Liver (tissue), 10 donors: ENCODE measurements at places on chromosomes 16 and 17.

DNA sequence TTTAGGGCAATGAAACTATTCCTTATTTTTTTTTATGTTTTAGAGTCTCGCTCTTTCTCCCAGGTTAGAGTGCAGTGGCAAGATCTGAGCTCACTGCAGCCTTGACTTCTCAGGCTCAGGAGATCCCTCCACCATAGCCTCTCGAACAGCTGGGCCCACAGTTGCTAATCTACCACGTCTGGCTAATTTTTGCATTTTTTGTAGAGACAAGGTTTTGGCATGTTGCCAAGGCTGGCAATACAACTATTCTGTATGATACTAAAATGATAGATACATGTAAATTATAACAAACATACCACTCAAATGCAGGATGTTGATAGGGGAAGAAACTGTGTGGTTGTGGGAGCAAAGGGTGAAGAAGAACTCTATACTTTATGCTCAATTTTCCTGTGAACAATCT is 401.3 kb downstream of the ZFHX3 start:
- H3K36me3 ChIP-seq, result no peaks in the 10 kb centered on the region
- DNase-seq, result no peak

- H3K4me1 ChIP-seq, result no peaks in the 10 kb centered on the region
- no peak overlapping the region for H3K4me3 ChIP-seq
- peaks cover 15% of the 10 kb centered on the region for H3K36me3 ChIP-seq
- H3K27ac ChIP-seq, result no peak overlapping the region
- no peaks in the 10 kb centered on the region for H3K27me3 ChIP-seq
These were observed 82.8 kb upstream of the ZNF750 start for GRCh38 chr17:82922646-82923045.

DNA sequence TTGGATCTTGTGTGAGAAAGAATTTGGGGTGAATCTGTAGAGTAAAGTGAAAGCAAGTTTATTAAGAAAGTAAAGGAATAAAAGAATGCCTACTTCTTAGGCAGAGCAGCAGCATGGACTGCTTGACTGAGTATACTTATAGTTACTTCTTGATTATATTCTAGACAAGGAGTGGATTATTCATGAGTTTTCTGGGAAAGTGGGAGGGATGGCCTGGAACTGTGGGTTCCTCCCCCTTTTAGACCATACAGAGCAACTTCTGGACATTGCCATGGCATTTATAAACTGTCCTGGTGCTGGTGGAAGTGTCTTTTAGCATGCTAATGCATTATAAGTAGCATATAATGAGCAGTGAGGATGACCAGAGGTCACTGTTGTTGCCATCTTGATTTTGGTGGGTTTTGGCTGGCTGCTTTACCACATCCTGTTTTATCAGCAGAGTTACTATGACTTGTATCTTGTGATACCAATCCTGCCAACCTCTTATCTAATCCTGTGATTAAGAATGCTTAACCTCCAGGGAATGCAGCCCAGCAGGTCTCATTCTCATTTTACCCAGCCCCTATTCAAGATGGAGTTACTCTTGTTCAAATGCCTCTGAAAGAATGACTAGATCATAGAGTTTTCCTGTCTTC is 58.7 kb downstream of the HSD17B2 start:
- no peaks in the 10 kb centered on the region for H3K4me1 ChIP-seq
- no peak overlapping the region for H3K4me3 ChIP-seq
- H3K36me3 ChIP-seq, result peaks cover 54% of the 10 kb centered on the region
- DNase-seq, result no peak
- no peak overlapping the region for H3K27ac ChIP-seq
- no peaks in the 10 kb centered on the region for H3K27me3 ChIP-seq

- H3K36me3 ChIP-seq, result no peaks in the 10 kb centered on the region
- no peak overlapping the region for H3K4me3 ChIP-seq
- H3K4me1 ChIP-seq, result no peaks in the 10 kb centered on the region
- H3K27ac ChIP-seq, result no peak overlapping the region
- H3K27me3 ChIP-seq, result no peaks in the 10 kb centered on the region
These were observed 162.1 kb upstream of the MPHOSPH6 start for GRCh38 chr16:82331974-82332750.

DNA sequence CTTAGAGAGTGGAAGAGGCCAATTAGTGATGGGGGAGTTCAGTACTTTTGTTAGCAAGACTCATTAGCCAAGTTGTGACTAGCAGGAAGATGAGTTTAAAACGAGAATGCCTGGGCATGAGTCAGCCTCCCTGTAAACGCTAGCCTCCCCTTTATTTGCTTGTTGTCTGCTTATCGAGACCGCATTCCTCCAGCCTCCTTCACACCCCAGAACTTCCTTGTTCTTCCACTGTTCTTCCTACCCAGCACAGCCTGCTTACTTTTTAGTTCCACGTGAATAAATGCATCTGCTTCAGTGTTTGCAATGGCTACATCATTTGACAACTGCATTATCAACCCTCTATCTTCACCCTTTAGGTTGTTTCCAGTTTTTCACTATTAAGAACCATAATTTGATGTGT is 20.2 kb upstream of the OR3A1 start:
- H3K36me3 ChIP-seq, result no peaks in the 10 kb centered on the region
- no peaks in the 10 kb centered on the region for H3K4me1 ChIP-seq
- no peak overlapping the region for H3K4me3 ChIP-seq
- no peak overlapping the region for H3K27ac ChIP-seq
- no peaks in the 10 kb centered on the region for H3K27me3 ChIP-seq

DNA sequence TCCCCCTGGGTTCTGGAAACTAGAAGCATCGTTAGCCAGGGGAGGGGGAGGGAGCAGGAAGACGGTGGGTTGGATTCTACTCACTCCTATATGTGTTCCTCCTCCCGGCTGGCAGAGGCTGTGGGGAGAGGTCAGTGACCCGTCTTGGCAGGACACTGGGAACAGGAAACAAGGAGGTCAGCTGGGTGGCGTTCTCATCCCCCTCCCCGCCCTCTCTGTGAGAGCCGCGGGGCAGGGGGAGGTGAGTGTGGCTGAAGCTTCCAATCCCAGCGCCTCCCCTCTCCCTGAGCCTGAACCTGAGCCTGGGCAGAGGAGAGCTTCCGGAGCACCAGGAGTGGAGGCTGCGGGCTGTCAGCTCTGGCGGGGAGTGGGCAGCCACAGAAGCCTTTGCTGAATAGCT is 12.5 kb downstream of the GPRC5C start:
- peak overlapping the region; percentile 99 for H3K27ac ChIP-seq
- no peaks in the 10 kb centered on the region for H3K36me3 ChIP-seq
- DNase-seq, result peak; percentile 69
- H3K4me3 ChIP-seq, result peak overlapping the region; percentile 7
- H3K4me1 ChIP-seq, result peaks cover 30% of the 10 kb centered on the region

GRCh38 chr17:51128076-51128475 is 7.4 kb upstream of the SPAG9 start:
- peak; percentile 61 for DNase-seq
- no peaks in the 10 kb centered on the region for H3K36me3 ChIP-seq
- no peak overlapping the region for H3K27ac ChIP-seq
- H3K4me1 ChIP-seq, result peaks cover 17% of the 10 kb centered on the region
- H3K27me3 ChIP-seq, result no peaks in the 10 kb centered on the region
- H3K4me3 ChIP-seq, result no peak overlapping the region

DNA sequence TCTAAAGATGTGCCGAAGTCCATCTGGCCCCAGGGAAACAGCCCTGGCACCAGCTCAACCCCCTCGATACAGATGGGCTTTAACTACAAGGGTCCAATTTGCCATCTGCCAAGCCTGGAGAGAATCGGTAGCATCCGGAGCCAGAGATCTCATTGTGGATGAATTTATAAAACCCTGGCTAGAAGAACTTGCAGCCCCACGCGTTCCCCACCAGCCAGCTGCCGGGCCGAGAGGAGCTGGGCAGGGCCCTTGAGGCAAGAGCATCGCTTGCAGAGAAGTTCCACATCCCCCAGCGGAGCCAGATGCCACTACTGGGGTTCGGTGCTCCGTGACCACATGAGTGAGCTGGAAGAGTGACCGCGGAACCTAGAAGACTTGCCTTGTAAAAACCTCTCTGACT is 65.3 kb upstream of the NOL11 start:
- no peaks in the 10 kb centered on the region for H3K27me3 ChIP-seq
- H3K27ac ChIP-seq, result no peak overlapping the region
- no peaks in the 10 kb centered on the region for H3K36me3 ChIP-seq
- H3K4me1 ChIP-seq, result no peaks in the 10 kb centered on the region
- DNase-seq, result no peak

DNA sequence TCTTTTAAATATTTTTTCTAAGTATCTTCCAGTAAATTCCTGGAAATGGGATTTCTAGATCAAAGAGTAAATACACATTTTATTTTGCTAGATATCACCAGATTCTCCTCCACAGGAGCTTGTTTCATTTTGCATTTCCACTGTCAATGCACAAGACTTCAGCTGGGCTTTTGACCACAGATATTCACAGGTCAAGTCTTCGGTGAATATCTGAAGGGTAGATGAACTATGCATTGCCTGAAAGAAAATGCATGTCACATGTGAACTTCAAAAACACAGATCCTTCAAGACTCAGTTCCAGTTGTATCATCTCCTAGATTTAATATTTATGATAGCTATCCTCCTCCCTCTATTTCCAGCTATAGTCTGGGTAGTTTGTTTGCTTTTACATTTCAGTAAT is 963.6 kb upstream of the GOT2 start:
- no peaks in the 10 kb centered on the region for H3K36me3 ChIP-seq
- no peak overlapping the region for H3K4me3 ChIP-seq
- no peak overlapping the region for H3K27ac ChIP-seq
- no peaks in the 10 kb centered on the region for H3K4me1 ChIP-seq
- H3K27me3 ChIP-seq, result no peaks in the 10 kb centered on the region
- DNase-seq, result no peak

- H3K36me3 ChIP-seq, result no peaks in the 10 kb centered on the region
- no peaks in the 10 kb centered on the region for H3K27me3 ChIP-seq
- no peak overlapping the region for H3K27ac ChIP-seq
- peaks cover 15% of the 10 kb centered on the region for H3K4me1 ChIP-seq
These were observed 5.9 kb upstream of the PIRT start for GRCh38 chr17:10843811-10844210.

- H3K27ac ChIP-seq, result no peak overlapping the region
- DNase-seq, result no peak
These were observed 10.0 kb downstream of the TMEM235 start for GRCh38 chr17:78241277-78242023.

- DNase-seq, result no peak
- no peaks in the 10 kb centered on the region for H3K36me3 ChIP-seq
- peak overlapping the region; percentile 58 for H3K27ac ChIP-seq
- H3K27me3 ChIP-seq, result no peaks in the 10 kb centered on the region
- peaks cover 14% of the 10 kb centered on the region for H3K4me1 ChIP-seq
- H3K4me3 ChIP-seq, result no peak overlapping the region
These were observed 37.5 kb upstream of the ACSM2B start for GRCh38 chr16:20613481-20614185.

- no peak for DNase-seq
- H3K36me3 ChIP-seq, result no peaks in the 10 kb centered on the region
- no peak overlapping the region for H3K27ac ChIP-seq
- H3K4me3 ChIP-seq, result no peak overlapping the region
- H3K27me3 ChIP-seq, result no peaks in the 10 kb centered on the region
- H3K4me1 ChIP-seq, result no peaks in the 10 kb centered on the region
These were observed 8.8 kb upstream of the CEP20 start for GRCh38 chr16:15897121-15897780.

DNA sequence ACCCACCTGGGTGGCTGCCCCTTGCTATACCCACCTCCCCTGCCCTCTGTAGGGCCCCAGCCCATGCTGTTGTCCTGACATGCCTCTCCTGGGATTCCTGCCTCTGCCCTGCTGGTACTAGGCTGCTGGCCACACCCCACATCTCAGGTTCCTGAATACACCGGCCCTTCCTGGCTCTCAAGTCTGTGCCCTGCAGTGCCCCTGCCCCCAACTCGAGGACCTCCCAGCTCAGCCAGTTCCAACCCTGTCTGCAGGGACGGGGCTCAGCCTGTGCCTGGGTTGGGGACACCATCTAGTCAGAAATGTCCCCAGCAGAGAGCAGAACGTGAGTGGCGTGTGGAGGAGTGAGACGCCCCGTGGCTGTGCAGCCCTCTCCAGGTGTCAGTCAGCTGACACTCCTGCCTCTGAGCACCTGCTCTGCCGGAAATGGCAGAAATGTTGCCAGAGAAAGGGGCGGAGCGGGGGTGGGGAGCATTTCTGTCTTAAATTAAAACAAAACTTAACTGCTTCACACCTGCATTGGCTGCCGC is 28.7 kb downstream of the ACSF3 start:
- H3K4me3 ChIP-seq, result no peak overlapping the region
- H3K27me3 ChIP-seq, result no peaks in the 10 kb centered on the region
- peaks cover 8% of the 10 kb centered on the region for H3K4me1 ChIP-seq
- DNase-seq, result no peak
- H3K27ac ChIP-seq, result no peak overlapping the region
- peaks cover 25% of the 10 kb centered on the region for H3K36me3 ChIP-seq

DNA sequence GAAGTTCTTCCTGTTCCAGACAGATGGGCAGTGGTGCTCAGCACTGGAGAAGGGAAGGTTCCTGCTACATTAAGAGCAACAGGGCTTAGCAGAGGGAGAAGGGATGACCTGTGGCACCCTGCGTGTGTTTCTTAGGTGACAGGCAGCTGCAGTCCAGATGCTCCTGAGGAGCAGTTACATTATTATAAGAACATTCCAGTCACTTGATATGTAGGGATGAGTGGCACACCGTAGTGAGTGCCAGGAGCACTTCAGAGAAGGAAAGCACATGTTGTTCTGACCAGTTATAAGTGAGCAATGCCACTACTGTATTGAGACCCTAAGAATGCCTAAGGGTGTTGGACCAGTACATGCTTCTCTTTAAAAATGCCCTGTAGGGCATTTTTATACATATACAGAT is 39.9 kb upstream of the MRC2 start:
- no peaks in the 10 kb centered on the region for H3K36me3 ChIP-seq
- no peak overlapping the region for H3K4me3 ChIP-seq
- no peak for DNase-seq
- no peaks in the 10 kb centered on the region for H3K4me1 ChIP-seq
- no peak overlapping the region for H3K27ac ChIP-seq

- no peak for DNase-seq
- peaks cover 1% of the 10 kb centered on the region for H3K36me3 ChIP-seq
- no peaks in the 10 kb centered on the region for H3K27me3 ChIP-seq
- H3K27ac ChIP-seq, result no peak overlapping the region
These were observed 39.0 kb downstream of the IQCK start for GRCh38 chr16:19757026-19757425.
